ENCODE measurements at places on chromosomes 7 and 10. TPM values are rescaled to one million over a fixed set of nuclear protein-coding genes. Genes with fewer than 3 reads are reported as not detected.

DNA sequence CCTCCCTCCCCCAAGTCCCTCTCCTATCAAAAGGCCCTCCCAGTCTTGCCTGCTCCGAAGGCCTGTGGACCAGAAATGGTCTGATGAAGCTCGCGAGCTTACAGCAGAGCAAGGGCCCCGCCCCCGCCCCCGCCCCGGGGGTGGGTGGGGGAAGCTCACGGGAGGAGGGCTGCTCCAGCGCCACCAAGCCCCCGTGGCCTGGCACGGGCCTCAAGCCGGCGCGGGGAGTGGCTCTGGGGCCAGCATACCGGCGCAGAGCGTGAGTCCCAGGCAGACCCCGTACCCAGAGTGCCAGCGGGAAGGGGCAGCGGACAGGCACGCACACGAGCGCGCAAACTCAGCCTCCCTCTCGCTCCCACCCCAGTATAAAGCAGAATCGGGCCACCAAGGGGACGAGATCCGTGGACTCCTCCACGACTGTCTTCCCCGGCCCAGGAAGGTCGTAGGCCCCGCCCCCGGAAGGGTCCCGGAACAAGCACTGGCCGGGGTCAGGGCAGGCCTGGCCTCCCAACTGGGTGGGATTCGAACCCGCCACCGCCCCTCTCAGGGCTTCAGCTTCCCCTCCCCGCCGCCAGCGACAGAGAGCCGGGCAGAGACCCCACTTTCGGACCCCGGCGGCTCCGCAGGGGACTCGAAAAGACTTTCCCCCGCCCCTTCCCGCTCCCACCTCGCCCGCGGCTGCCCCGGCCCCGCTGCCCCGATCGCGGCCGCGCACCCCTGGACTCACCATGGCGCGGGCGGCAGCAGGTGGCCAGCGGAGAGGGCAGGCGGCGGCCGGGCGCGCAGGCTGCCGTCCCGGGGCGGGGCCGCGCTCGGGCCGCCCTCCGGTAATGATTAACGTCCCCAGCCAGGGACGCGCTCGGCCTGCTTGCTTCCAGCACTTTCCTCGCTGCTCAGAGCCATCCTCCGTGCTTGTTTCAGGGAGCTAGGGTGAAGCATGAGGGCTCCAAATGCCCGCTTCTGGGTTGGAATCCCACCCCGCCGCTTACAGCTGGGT, at the start of gene PCBD1:
PCBD1 (minus strand) TSS at position 762 of the 997 bp plus-strand sequence; CDS start at position 730, 32 bp downstream.
- H3K4me1 ChIP-seq = peaks cover 24% of the 10 kb centered on the region
- peak within 1 kb of the TSS; percentile 79 for H3K4me3 ChIP-seq
- H3K27me3 ChIP-seq = no peaks in the 10 kb centered on the region
- peak; percentile 87 for DNase-seq
- H3K27ac ChIP-seq = peak within 1 kb of the TSS; percentile 85
- peaks cover 22% of the 10 kb centered on the region for H3K36me3 ChIP-seq

Gene EMX2
- not detected for total RNA-seq

Gene AS3MT
- total RNA-seq = 10.7 TPM

Gene ADAMTS14
- total RNA-seq = 4.7 TPM

GRCh38 chr7:12706900-12707536, 19.6 kb downstream of the ARL4A start:
- no peak overlapping the region for H3K27ac ChIP-seq
- H3K4me1 ChIP-seq = peaks cover 3% of the 10 kb centered on the region
- H3K36me3 ChIP-seq = no peaks in the 10 kb centered on the region
- no peak overlapping the region for H3K4me3 ChIP-seq

Gene PILRA
- total RNA-seq = 4.1 TPM

- H3K36me3 ChIP-seq = no peaks in the 10 kb centered on the region
- no peak for DNase-seq
- no peak overlapping the region for H3K27ac ChIP-seq
- H3K4me1 ChIP-seq = no peaks in the 10 kb centered on the region
These were observed 124.4 kb upstream of the PTPRZ1 start for GRCh38 chr7:121748546-121748945.

Gene TM9SF3
- total RNA-seq = 145 TPM

DNA sequence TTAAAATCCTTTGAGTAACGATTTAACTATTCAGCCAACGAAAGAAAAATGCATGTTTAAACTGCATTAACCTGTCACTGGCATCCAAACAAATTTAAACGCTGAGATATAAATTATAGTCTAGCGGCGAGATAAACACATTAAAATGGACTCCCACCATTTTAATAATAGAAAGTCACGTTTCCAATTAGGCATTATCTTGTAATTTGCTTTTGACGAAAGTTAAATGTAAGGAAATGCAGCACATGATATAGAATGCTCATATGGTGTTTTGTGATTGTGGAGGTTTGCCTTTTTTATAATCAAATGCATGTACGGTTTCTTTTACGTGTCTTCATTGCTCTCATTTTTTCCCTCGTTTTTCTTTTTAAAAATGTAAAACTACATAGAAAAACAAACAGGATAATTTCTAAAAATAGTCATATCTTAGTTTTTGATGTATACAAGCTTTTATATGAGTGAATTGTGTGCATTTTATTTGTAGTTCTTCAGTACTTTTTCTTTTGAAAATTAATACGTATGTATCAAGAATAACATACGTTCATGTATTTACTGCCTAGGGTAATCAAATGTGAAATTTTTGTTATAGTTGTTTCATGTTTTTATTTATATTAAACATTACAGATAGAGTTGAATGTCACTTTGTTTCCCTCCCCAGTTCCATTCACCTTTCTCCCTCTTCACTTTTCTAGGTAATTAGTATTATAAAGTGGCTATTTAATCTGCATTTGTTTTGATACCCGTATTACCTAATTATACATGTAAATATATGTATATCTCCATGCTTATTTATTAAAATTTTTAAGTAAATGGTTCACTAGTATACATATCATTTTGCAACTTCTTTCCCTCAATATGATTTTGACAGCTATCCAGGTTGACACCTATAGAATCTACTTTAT, 1.1 kb upstream of the KLF14 start:
- H3K27ac ChIP-seq = no peak overlapping the region
- peaks cover 65% of the 10 kb centered on the region for H3K27me3 ChIP-seq
- peak overlapping the region; percentile 44 for H3K4me3 ChIP-seq
- peaks cover 3% of the 10 kb centered on the region for H3K4me1 ChIP-seq

GRCh38 chr7:156616269-156617202, 24.0 kb upstream of the RNF32 start:
- H3K27ac ChIP-seq = no peak overlapping the region
- DNase-seq = peak; percentile 23
- peaks cover 6% of the 10 kb centered on the region for H3K4me1 ChIP-seq
- H3K4me3 ChIP-seq = peak overlapping the region; percentile 5
- H3K36me3 ChIP-seq = no peaks in the 10 kb centered on the region
- H3K27me3 ChIP-seq = peaks cover 16% of the 10 kb centered on the region

Gene ZMIZ2
- total RNA-seq = 21.4 TPM

Gene GATA3
- total RNA-seq = 0.10 TPM

GRCh38 chr7:72007018-72007417, 405.1 kb downstream of the CALN1 start:
- H3K36me3 ChIP-seq = no peaks in the 10 kb centered on the region
- H3K27ac ChIP-seq = no peak overlapping the region
- no peak overlapping the region for H3K4me3 ChIP-seq
- H3K27me3 ChIP-seq = no peaks in the 10 kb centered on the region
- no peak for DNase-seq
- H3K4me1 ChIP-seq = no peaks in the 10 kb centered on the region

Gene CCDC136
- total RNA-seq = 66.6 TPM

- H3K27me3 ChIP-seq = no peaks in the 10 kb centered on the region
- no peak for DNase-seq
- no peak overlapping the region for H3K27ac ChIP-seq
- H3K4me1 ChIP-seq = no peaks in the 10 kb centered on the region
These were observed 114.7 kb downstream of the ETV1 start for GRCh38 chr7:13874783-13875182.

DNA sequence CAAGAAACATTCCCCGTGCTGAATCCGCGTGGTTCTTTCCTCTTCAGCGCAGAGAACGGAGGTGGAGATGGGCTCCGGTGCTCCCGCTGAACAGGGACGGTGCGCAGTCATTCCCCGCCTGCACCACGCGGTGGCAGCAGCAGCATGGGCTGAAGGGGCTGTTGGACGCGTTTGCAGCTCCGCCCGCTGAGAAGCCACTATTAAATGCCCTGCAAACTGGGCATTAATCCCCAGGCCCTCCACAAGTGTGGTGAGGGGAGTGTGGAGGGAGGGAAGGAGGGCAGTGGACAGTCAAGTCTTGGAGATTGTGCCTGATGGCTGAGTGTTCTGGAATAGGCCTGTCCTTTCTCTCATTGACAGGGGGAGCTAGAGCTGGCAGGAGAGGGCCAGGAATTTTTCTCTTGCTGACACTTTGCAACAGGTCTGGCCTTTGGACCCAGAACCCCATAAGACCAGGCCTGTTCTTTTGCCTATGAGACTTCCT, 240.2 kb upstream of the INHBA start:
- H3K36me3 ChIP-seq = no peaks in the 10 kb centered on the region
- peak; percentile 95 for DNase-seq
- H3K4me1 ChIP-seq = peaks cover 15% of the 10 kb centered on the region
- peak overlapping the region; percentile 49 for H3K27ac ChIP-seq
- no peaks in the 10 kb centered on the region for H3K27me3 ChIP-seq
- H3K4me3 ChIP-seq = no peak overlapping the region

DNA sequence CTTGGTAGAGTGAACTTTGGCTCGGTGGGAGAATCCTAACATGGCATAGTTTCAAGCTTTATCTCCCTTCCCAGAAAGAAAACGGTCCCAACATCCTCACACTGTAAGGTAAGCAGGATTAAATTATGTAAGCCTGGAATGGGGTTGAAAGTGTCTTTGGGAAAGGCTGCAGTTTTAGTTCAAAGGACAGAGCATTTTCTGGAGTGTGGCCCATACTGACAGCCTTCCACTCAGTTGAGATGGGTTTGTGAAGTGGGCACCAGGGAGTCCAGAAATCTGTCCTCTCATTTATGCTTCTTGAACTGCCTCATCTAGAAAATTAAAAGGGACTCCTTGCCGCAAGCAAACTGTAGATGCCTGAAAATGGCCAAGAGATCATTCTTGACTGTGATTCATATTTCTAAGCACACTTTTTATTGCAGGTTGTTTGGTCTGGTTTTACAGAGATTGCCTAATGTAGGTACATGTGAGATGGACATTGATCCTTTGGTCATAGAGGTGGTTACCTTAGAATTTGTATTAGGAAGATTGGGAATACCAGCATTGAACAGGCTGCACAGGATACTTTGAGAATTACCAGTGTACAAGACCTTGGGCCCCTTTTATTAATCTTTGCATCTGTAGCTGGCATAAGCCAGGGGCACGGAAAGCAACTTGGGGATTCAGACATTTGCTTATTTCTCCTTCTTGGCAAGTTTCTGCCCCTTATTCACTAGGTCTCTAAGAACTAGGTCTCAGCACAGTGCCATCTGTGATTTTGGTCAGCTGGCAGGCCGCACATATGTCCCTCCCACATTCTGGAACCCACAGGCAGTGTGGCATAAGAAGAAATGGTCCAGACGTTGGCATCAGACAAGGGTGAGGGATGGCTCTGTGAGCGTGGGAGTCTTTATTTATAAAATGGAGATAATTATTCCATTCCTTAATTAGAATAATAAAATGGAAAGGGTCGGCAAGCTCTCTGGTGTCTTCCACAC, 125.9 kb downstream of the GLCCI1 start:
- no peak overlapping the region for H3K4me3 ChIP-seq
- no peak for DNase-seq
- no peaks in the 10 kb centered on the region for H3K27me3 ChIP-seq
- no peak overlapping the region for H3K27ac ChIP-seq

Gene LARP4B
- 28.2 TPM for total RNA-seq

GRCh38 chr7:1514995-1515401, 10.8 kb upstream of the INTS1 start:
- H3K27ac ChIP-seq = no peak overlapping the region
- H3K36me3 ChIP-seq = no peaks in the 10 kb centered on the region
- peaks cover 12% of the 10 kb centered on the region for H3K4me1 ChIP-seq

Gene AMPH
- 81.4 TPM for total RNA-seq

Gene ARMS2
- not detected for total RNA-seq
